ENCODE measurements at places on chromosomes 6 and 20. TPM values are rescaled to one million over a fixed set of nuclear protein-coding genes. Genes with fewer than 3 reads are reported as not detected.

- peak overlapping the region; percentile 77 for H3K27ac ChIP-seq
- H3K4me1 ChIP-seq = peaks cover 6% of the 10 kb centered on the region
- no peak overlapping the region for H3K4me3 ChIP-seq
- H3K27me3 ChIP-seq = no peaks in the 10 kb centered on the region
- H3K36me3 ChIP-seq = peaks cover 4% of the 10 kb centered on the region
- DNase-seq = no peak
Measured at GRCh38 chr6:157034436-157035230, 257.5 kb downstream of the ARID1B start.

- no peak for DNase-seq
- H3K27me3 ChIP-seq = no peaks in the 10 kb centered on the region
- H3K36me3 ChIP-seq = no peaks in the 10 kb centered on the region
- H3K27ac ChIP-seq = no peak overlapping the region
Measured at GRCh38 chr20:51162015-51162414, 139.1 kb upstream of the KCNG1 start.

- no peak overlapping the region for H3K27ac ChIP-seq
- H3K4me3 ChIP-seq = no peak overlapping the region
- H3K36me3 ChIP-seq = peaks cover 20% of the 10 kb centered on the region
- DNase-seq = peak; percentile 59
- H3K4me1 ChIP-seq = no peaks in the 10 kb centered on the region
- no peaks in the 10 kb centered on the region for H3K27me3 ChIP-seq
Measured at GRCh38 chr20:3000852-3001523, 42.4 kb upstream of the GNRH2 start.

DNA sequence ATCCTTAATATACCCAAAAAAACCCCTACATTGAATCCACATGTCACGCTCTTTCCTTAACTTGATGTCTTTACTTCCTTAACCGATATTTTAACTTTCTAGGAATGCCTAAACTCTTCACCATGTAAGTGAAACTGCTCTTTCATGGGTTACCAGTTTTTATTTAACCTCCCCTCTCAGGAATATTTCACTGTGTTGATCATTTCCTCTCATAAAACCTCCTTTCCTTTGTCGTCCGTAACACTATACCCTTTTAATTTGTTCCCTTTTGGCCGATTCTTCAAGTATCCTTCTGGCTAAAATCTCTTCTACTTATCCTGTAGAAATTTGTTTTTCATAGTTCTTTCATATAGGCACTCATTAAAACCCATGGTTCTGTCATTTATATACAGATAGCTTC, 24.6 kb downstream of the SYCP2 start:
- DNase-seq = no peak
- H3K36me3 ChIP-seq = no peaks in the 10 kb centered on the region
- no peaks in the 10 kb centered on the region for H3K4me1 ChIP-seq
- no peaks in the 10 kb centered on the region for H3K27me3 ChIP-seq

DNA sequence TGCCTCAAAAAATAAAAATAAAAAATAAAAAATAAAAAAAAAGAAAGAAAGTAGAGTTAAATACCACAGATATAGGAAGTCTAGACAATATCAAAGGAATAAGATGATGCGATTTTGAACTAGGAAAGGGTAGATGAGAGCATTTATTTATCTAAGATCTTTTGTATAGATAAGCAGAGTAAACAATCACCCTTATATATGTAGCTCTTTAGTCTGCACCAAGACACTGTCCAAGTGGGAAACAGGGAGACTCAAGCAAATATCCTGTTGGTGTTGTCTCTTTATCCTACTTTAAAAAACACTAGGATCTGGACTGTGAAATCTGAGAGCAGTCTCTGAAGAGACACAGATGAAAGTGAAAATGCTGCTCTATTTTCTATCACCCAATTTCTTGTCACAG, 587.0 kb upstream of the FLRT3 start:
- no peaks in the 10 kb centered on the region for H3K36me3 ChIP-seq
- no peak for DNase-seq
- no peaks in the 10 kb centered on the region for H3K27me3 ChIP-seq

- no peak overlapping the region for H3K27ac ChIP-seq
- no peaks in the 10 kb centered on the region for H3K4me1 ChIP-seq
- peaks cover 5% of the 10 kb centered on the region for H3K36me3 ChIP-seq
- DNase-seq = no peak
- no peaks in the 10 kb centered on the region for H3K27me3 ChIP-seq
- H3K4me3 ChIP-seq = no peak overlapping the region
Measured at GRCh38 chr6:33438978-33439594, 15.3 kb upstream of the ZBTB9 start.

DNA sequence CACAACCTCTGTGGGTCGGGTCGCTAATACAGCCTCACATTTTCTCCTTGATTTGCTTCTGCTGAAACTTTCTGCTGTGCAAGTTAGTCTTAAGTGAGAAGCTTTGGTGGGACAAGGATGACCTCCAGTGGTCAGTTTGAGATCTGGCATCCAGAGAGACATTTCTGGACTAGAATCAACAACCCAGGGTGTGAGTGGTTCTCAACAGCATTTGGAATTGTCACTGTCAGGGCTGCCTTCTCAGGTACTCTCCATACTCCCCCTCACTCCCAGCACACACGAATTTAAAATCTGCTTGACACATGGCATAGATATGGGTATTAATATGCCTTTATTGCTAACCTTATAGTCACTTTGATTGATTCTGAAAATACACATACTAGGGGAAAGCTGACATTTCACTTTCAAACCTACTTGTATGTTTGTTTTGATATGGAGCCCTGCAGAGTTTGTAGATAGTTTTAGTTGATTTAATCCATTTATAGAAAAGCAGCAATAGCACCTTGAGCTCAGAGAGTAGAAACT, 13.2 kb downstream of the OTOR start:
- peak; percentile 16 for DNase-seq
- no peak overlapping the region for H3K27ac ChIP-seq
- no peaks in the 10 kb centered on the region for H3K36me3 ChIP-seq
- no peaks in the 10 kb centered on the region for H3K27me3 ChIP-seq

DNA sequence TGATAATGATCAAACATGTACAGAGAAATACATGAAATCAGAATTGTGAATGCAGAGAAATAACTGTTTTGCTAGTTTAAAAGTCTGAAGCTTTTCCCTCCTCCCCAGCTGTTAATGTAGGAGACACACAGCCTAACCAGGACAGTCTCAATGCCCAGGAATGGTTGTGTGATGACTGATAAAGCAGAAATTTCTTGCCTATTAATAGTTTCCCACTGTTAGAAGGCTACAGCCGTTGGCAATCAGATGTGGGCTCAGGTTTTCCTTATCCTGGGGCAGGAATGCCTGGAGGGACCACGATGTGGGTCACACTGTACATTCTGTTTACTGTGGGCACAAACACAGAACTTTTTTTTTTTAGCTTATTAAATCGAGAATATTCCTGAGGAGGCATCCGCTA, 1.9 kb downstream of the PPP1R3D start:
- H3K4me1 ChIP-seq = peaks cover 23% of the 10 kb centered on the region
- no peaks in the 10 kb centered on the region for H3K36me3 ChIP-seq
- no peak overlapping the region for H3K27ac ChIP-seq
- no peaks in the 10 kb centered on the region for H3K27me3 ChIP-seq
- no peak for DNase-seq

DNA sequence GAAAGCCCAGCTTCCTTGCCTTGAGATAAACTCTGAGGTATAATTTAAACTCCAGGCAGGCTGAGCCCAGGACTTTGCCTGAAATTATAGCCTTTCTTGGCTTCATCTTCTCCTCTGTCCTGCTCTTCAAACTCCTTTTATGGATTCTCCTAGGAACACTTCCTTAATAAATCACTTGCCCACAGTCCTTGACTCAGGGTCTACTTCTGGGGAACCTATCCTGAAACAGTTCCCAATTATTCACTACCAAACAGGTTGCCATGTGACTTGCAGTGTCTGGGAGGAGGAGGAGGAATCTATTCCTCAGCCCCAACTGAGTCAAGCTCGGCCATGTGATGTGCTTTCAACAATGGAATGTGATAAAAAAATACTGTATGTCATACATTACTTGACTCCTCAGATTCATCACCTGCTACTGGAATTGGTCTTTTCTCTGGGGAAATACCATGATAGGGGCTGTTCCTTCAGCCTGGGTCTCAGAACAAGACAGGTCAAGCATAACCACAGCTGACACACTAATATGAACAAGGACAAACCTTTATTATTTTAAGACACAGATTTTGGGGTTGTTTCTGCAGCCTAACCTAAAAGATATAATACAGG, 20.5 kb upstream of the CDKN1A start:
- no peaks in the 10 kb centered on the region for H3K36me3 ChIP-seq
- H3K27ac ChIP-seq = no peak overlapping the region
- H3K4me3 ChIP-seq = no peak overlapping the region

- no peak overlapping the region for H3K27ac ChIP-seq
- no peak overlapping the region for H3K4me3 ChIP-seq
- no peaks in the 10 kb centered on the region for H3K36me3 ChIP-seq
- no peaks in the 10 kb centered on the region for H3K27me3 ChIP-seq
Measured at GRCh38 chr6:169132352-169132940, 121.2 kb downstream of the THBS2 start.

- DNase-seq = no peak
- no peaks in the 10 kb centered on the region for H3K27me3 ChIP-seq
- no peak overlapping the region for H3K27ac ChIP-seq
- H3K4me3 ChIP-seq = no peak overlapping the region
- no peaks in the 10 kb centered on the region for H3K4me1 ChIP-seq
Measured at GRCh38 chr6:159279790-159280277, 110.6 kb downstream of the FNDC1 start.

- H3K4me3 ChIP-seq = no peak overlapping the region
- H3K36me3 ChIP-seq = no peaks in the 10 kb centered on the region
- no peak overlapping the region for H3K27ac ChIP-seq
- H3K27me3 ChIP-seq = no peaks in the 10 kb centered on the region
- no peaks in the 10 kb centered on the region for H3K4me1 ChIP-seq
- no peak for DNase-seq
Measured at GRCh38 chr6:45630314-45630713, 252.6 kb upstream of the SUPT3H start.

DNA sequence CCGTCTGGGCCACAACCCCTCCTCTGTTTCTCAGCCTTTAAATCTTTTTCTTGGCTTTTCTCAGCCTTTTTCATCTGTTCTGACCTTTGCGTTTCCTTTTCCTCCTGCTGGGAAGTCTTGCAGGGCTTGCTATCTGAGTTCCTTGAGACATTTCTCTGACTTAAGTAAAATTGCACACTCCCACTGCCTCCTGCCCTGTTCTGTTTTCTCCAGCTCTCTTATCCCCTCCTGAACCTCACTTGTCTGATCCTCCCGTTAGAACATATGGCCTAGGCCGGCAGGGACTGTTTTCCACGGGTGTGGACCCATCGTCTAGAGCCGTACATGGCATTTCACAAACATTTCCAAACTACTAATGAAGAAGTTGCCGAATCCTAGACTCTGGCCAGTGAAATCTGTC, 63.0 kb downstream of the ARID1B start:
- no peak overlapping the region for H3K4me3 ChIP-seq
- peaks cover 25% of the 10 kb centered on the region for H3K4me1 ChIP-seq
- H3K27ac ChIP-seq = no peak overlapping the region
- H3K27me3 ChIP-seq = no peaks in the 10 kb centered on the region
- no peak for DNase-seq
- no peaks in the 10 kb centered on the region for H3K36me3 ChIP-seq

- DNase-seq = no peak
- H3K4me1 ChIP-seq = no peaks in the 10 kb centered on the region
- H3K27me3 ChIP-seq = no peaks in the 10 kb centered on the region
- no peaks in the 10 kb centered on the region for H3K36me3 ChIP-seq
- H3K27ac ChIP-seq = no peak overlapping the region
- no peak overlapping the region for H3K4me3 ChIP-seq
Measured at GRCh38 chr20:14928083-14928482, 590.7 kb upstream of the FLRT3 start.

GRCh38 chr6:157280947-157281346, 42.4 kb downstream of the TMEM242 start:
- no peak overlapping the region for H3K27ac ChIP-seq
- DNase-seq = no peak
- H3K36me3 ChIP-seq = no peaks in the 10 kb centered on the region
- no peak overlapping the region for H3K4me3 ChIP-seq

GRCh38 chr6:1890071-1890470, 280.4 kb downstream of the FOXC1 start:
- no peaks in the 10 kb centered on the region for H3K36me3 ChIP-seq
- H3K4me3 ChIP-seq = no peak overlapping the region
- H3K4me1 ChIP-seq = no peaks in the 10 kb centered on the region

DNA sequence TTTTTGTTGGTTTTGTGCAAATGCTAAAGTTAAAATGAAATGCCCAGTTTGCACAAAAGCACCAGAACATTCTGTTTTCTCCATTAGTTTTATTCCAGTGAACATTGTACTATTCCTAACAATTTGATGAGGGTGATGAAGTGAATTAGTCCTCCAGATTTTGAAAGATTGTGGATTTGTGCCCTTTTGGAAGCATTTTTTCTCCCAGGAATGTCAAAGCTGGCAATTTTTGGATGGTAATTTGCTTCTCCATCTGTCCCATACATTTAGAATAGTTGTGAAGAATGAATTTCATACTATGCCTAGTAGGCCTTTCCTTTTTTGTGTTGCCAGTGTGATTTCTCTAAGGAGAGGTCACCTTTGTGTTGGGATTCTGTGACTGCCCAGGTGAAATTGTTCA, 797.2 kb downstream of the BCKDHB start:
- H3K36me3 ChIP-seq = no peaks in the 10 kb centered on the region
- H3K27ac ChIP-seq = no peak overlapping the region
- DNase-seq = no peak
- no peak overlapping the region for H3K4me3 ChIP-seq
- no peaks in the 10 kb centered on the region for H3K4me1 ChIP-seq

- H3K4me3 ChIP-seq = no peak overlapping the region
- no peaks in the 10 kb centered on the region for H3K4me1 ChIP-seq
- H3K27me3 ChIP-seq = no peaks in the 10 kb centered on the region
- H3K27ac ChIP-seq = no peak overlapping the region
- no peak for DNase-seq
Measured at GRCh38 chr20:50673466-50674137, 17.7 kb downstream of the RIPOR3 start.

DNA sequence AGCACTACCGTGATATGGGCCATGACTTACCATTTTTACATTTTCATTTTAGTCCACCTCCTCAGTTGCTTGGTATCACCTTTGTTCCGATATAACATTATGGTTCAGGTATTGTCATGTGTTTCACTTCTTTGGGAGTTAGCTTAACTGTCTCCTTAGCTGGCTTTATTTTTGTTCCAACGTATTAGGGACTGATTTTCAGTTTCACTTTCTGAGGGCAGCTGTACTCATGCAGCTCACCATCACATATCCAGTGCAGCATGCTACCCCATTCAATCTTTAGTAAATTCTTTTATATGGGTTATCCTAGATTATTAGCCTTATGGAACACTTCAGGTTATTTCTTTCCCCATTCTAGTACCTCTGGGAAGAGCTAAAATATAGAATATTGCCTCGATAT, 362.2 kb upstream of the IRAK1BP1 start:
- no peak overlapping the region for H3K27ac ChIP-seq
- H3K27me3 ChIP-seq = no peaks in the 10 kb centered on the region
- no peak for DNase-seq
- no peaks in the 10 kb centered on the region for H3K4me1 ChIP-seq
- no peak overlapping the region for H3K4me3 ChIP-seq

Gene ADNP
- 51.9 TPM for total RNA-seq

Gene WFDC5
- total RNA-seq = not detected

Gene CHRNA4
- total RNA-seq = not detected

Gene LAMA4
- total RNA-seq = not detected

Gene ETV7
- not detected for total RNA-seq

Gene SLC13A3
- total RNA-seq = 0.16 TPM

Gene SUN5
- not detected for total RNA-seq

Gene THEMIS
- 51.3 TPM for total RNA-seq
